Renal pelvis (tissue), 12 donors: ENCODE measurements at places on chromosomes 2 and 18.

- no peak for DNase-seq
Observed at GRCh38 chr2:119384971-119385370, 18.2 kb downstream of the DBI start.

- no peak for DNase-seq
Observed at GRCh38 chr2:147275943-147276342, 568.9 kb upstream of the ACVR2A start.

DNA sequence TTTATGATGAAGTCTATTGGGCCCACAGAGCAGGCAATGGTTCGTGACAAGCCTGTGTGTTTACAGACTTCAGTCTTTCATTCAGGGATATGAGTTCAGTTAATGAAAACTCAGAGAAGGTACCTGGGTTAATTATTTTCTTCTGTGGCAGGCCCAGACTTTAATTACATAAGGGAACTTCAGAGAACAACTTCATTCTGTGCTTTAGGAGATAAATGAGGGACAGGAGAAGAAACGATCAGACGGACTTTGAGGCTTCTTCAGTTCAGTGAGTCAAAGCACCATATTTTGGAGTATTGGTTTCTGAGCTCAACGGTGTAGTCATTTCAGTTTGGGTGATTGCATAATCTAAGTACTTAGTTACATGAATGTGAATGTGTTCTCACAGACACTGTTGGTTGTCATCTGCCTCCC lies 203.0 kb upstream of the KCNJ3 start:
- DNase-seq: peak; percentile 42

DNA sequence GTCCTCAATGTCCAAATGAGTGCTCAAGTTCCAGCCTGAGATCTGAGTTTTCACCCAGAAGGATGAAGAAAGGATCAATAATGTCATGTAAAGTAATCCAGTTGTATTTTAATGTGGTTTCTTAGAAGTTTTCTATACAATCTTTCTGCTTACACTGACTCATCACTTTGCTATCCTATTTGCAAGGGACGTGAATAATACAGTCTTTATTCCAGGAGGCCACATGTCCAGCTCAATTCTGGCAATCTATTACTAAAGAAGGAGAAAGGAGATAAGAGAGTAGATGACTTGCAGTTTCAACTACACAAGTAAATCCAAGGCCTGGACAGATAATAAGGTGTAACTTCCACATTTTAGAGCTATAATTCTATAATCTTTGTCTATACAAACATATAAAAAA lies 601.1 kb upstream of the SETBP1 start:
- no peak for DNase-seq

DNA sequence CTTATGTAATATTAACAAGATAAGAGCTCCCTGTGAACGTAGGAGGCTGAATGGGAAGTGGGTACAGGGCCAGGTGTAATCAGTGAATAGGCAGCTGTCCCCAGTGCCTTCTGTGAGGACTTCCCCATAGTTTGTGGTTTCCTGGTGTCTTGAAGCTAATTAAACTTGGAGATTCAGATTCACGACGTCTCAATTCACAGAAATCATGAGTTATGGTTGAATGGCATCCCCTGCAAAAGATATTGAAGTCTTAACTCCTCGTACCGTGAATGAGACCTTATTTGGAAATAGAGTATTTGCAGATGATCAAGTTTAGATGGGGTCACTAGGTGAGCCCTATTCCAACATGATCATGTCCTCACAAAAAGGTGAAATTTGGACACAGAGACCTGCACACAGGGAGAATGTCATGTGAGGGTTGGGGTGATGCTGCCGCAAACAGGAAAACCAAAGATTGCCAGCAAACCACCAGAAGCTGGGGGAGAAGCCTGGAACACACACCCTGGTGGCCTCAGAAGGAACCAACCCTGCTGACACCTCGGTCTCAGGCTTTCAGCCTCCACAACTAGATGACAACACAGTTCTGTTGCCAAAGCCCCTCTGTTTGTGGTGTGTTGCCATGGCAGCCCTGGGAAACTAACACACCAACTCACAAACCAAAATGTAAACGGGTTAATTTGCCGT lies 13.2 kb downstream of the ARL4C start:
- DNase-seq: no peak

- no peak for DNase-seq
Observed at GRCh38 chr2:85718885-85719492, 24.8 kb downstream of the GNLY start.

GRCh38 chr2:17136231-17136630 lies 382.0 kb downstream of the RAD51AP2 start:
- DNase-seq: no peak

GRCh38 chr2:199455545-199456382 lies 2.0 kb downstream of the SATB2 start:
- DNase-seq: no peak

DNA sequence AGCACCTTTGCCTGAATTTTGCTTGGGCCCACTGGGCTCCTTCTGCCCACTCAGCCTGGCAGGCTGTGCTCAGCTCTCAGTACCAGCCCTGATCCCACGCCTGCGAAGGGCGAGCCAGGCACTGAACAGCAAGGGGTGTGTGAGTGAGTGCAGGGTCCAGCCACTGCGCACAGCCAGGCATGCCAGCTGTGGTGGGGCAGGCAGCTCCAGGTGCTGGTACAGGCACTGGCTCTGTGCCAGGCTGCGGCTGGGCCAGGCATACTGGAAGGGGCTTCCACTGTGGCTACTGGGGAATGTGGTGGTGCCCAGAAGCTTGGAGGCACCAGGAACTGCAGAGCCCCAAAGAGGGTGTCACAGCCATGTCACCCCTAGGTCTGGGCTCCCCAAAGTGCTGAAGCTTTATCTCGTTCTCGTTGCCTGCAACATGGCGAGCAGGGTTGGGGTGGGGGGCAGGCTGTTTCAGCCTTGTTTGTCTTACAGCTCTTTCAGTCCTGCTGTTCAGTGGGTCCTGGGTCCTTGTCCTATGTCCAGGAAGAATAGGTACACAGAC lies 8.8 kb downstream of the DYSF start:
- DNase-seq: no peak

GRCh38 chr18:34358923-34359322 lies 134.2 kb upstream of the NOL4 start:
- DNase-seq: no peak

GRCh38 chr18:54205959-54206358 lies 18.5 kb downstream of the MBD2 start:
- no peak for DNase-seq

- no peak for DNase-seq
Observed at GRCh38 chr2:209642146-209642820, 129.3 kb upstream of the UNC80 start.

DNA sequence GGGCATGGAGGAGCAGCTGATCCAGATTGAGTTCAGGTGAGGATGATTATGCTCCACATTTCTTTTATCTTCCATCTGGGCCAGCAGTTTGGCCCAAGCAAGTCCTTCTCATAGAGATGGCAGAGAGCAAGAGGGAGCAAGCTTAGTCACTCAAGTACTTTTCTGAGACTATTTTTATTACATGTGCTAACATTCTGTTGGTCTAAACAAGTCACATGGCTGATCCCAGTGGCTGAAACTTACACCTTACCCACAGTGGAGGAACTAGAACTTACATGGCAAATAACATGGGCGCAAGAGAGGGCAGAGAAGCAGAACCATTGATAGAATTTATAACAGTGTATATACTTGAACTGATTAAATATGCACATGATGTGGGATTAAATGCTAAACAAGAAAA lies 105.7 kb downstream of the KYNU start:
- no peak for DNase-seq

DNA sequence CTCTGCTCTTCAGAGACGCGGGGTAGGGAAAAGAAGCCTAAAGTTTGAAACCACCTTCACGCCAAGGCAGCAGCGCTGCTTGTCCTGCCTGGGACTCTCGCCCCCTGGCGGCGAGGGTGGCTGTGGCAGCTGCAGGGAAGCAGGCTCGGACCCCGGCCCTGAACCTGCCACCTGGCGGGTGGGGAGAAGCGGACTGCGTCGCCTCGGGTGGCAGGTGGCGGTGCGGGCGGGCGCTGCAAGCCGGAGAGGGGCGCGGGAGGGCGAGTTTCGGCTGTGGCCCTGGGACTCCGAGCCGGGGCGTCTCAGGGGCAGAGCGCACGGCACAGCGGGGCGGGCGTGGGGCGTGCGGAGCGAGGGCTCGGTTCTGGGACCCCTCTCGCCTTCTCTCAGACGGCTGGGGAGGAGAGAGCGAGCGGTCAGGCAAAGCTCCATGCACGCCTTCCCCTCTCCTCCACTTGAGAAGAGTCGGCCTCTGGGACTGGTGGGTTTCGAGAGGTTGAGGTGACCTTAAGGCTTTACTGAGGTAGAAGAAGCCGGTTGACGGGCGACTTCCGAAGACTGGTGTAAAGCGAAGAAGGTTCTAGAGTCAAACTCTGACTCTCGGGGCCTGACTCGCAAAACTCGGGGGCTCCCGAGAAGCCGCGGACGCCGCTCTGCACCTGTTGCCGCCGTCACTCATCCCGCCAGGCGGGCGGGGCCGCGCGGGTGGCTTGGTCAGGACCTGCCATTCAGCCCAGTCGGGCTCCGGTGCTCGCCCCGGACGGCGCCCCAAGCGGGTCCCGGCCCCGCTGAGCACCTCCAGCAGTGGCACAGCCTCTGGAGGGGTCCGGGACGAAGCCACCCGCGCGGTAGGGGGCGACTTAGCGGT lies 1.1 kb upstream of the BOLL start:
- DNase-seq: peak; percentile 29
